Heart right ventricle (tissue), 16 donors: ENCODE measurements at places on chromosomes 12 and 14. TPM values are rescaled to one million over a fixed set of nuclear protein-coding genes. Genes with fewer than 3 reads are reported as not detected.

DNA sequence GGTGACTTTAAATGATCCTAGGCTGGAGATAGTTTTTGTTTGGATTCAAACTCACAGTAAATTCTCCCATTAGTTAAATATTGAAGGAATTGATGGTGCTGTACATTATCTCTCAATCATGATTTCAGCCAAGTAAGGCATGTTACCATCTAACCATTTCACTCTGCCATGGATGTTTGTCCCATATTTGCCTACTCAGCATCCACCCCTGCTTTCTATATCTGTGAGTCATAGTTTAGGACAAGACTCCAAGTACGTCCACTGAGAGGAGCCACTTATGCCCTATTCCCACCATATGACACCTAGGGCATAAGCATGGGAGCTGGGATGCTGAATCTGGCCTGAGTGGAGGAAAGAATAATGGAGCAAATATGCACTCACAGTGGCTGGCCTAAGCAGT, 155.2 kb downstream of the RPL10L start:
- H3K36me3 ChIP-seq, result no peaks in the 10 kb centered on the region
- H3K27me3 ChIP-seq, result no peaks in the 10 kb centered on the region
- no peak overlapping the region for H3K4me3 ChIP-seq
- no peak overlapping the region for H3K27ac ChIP-seq

The HOMEZ gene
- total RNA-seq, result 5.7 TPM

- no peak overlapping the region for H3K27ac ChIP-seq
- H3K4me1 ChIP-seq, result no peaks in the 10 kb centered on the region
- H3K4me3 ChIP-seq, result no peak overlapping the region
- no peaks in the 10 kb centered on the region for H3K36me3 ChIP-seq
- DNase-seq, result no peak
These were observed 22.0 kb downstream of the CFL2 start for GRCh38 chr14:34692348-34692747.

The CCDC38 gene
- not detected for total RNA-seq

- no peaks in the 10 kb centered on the region for H3K27me3 ChIP-seq
- no peak for DNase-seq
- H3K4me1 ChIP-seq, result no peaks in the 10 kb centered on the region
- H3K36me3 ChIP-seq, result no peaks in the 10 kb centered on the region
These were observed 115.3 kb upstream of the CPSF6 start for GRCh38 chr12:69123919-69124638.

GRCh38 chr14:75323571-75323970, 44.9 kb downstream of the FOS start:
- H3K27ac ChIP-seq, result no peak overlapping the region
- no peaks in the 10 kb centered on the region for H3K4me1 ChIP-seq
- H3K27me3 ChIP-seq, result no peaks in the 10 kb centered on the region
- H3K4me3 ChIP-seq, result no peak overlapping the region
- no peak for DNase-seq

DNA sequence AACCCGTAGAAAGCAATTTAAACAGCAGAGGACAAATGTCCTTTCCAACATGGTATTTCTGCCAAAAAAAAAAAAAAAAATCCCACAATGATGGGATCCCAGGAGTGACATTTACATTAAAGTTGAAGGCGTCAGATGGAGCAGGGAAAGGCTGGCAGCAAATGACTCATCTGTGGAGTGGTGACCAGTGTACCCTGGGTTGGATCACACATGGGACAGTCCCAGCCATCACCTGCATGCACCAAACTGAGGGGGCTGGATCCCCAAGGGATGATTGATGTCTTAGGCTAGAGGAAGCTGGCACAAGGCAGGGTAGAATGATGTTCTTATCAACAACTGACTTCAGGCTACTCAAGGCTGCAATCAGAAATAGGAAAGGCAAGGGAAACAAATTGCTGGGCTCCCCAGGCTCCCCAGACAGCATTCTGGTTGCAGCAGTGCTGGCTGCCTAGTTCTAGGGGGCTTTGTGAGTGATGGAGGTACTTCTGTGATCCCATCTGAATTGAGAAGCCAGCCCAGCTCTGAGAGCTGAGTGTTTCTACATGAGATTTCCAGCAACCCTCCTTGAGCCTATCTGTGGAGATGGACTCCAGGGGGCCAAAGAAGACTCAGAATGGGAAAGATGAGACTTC, 117.9 kb downstream of the DPF3 start:
- H3K4me1 ChIP-seq, result peaks cover 24% of the 10 kb centered on the region
- no peaks in the 10 kb centered on the region for H3K36me3 ChIP-seq
- no peak overlapping the region for H3K4me3 ChIP-seq
- H3K27ac ChIP-seq, result no peak overlapping the region

GRCh38 chr12:44584625-44585024, 291.5 kb downstream of the NELL2 start:
- no peaks in the 10 kb centered on the region for H3K27me3 ChIP-seq
- H3K4me3 ChIP-seq, result no peak overlapping the region
- no peaks in the 10 kb centered on the region for H3K4me1 ChIP-seq
- no peak for DNase-seq
- H3K36me3 ChIP-seq, result no peaks in the 10 kb centered on the region
- no peak overlapping the region for H3K27ac ChIP-seq

The DBX2 gene
- total RNA-seq, result not detected

DNA sequence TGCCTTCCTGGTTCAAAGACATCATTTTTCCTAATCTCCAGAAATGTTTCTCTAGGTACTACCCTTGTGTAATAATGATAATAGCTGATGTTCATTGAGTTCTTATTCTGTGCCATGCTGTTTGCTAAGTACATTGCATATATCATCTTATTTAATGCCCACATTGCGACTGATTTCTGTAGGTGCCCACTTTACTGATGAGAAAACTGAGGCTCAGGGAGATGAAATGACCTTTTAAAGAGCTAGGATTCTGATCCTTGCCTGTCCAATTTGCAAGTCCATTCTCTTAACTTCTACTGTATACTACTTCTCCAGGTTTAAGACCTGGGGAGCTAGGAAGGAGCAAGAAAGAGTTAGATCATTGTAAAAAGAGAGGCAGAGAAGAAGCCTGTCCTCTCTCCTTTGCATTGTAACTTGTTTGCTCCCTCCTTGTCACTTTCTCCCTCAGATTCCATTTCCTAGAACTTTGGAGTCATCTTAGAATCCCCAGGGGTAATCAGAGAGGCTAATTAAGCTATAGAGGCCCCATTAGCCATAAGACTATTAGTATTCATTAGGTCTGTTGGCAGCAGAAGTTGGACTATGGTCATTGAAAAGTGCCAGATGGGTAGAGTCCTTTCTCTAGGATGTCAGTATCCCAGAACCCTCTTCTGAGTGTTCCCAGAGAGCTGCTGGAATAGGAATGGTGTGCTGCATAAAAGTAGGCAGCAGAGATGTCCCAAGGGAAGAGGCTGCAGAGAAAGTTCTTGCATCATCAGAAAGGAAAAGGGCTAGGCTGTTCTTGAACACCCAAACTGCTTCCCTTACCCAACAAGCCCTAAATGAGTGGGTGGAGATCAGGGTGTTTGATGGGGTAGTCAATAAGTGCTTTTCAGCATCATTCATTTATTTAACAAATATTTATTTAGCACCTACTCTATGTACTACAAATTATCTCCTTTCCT, 3.1 kb downstream of the DGKA start:
- DNase-seq, result no peak
- peaks cover 56% of the 10 kb centered on the region for H3K4me1 ChIP-seq
- H3K4me3 ChIP-seq, result no peak overlapping the region
- no peak overlapping the region for H3K27ac ChIP-seq
- no peaks in the 10 kb centered on the region for H3K36me3 ChIP-seq

The MDGA2 gene
- not detected for total RNA-seq
